ENCODE measurements at places on chromosomes 1 and 21.

DNA sequence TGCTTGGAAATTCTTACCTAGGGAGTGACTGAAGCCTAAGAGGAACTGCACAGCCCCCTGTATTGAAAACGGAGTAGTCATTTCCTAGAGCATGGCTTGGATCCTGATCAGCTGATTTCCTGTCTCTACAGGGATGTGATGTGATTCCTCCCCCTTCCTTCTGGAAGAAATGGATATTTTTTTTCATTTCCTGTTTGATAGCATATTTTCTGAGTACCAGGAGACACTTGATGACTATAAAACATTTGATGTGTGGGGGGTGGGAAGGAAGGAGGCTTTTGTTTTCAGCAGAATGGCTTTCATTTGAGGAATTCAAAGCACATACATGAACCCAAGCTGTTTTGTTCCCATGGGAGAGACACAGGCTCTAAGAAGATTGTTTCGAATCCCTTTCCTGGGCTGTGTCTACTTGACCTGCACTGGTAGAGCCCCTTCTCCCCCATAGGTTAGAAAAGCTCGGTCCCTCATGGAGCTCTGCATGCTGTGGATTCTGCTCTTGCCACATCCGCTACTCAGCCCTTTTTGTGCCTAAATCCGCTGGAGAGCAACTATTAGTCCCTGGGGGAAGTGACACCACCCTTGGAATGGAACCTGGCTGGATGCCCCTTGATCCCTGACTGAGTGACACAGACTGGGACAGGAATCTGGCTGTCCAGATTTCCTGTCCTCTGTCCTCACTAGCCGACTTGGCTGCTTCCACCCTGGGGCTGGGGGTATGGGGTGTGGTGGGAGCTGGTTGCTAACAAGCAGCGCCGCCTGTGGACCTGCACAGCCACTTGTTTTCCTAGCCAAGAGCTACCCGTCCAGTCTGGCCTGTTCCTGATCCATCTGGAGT is 71.8 kb upstream of the MACF1 start:
- no peak for DNase-seq

GRCh38 chr1:206006946-206007345 is 3.8 kb upstream of the RAB7B start:
- no peak for DNase-seq

- no peak for DNase-seq
These were observed 510.3 kb downstream of the SMYD3 start for GRCh38 chr1:245996811-245997210.

DNA sequence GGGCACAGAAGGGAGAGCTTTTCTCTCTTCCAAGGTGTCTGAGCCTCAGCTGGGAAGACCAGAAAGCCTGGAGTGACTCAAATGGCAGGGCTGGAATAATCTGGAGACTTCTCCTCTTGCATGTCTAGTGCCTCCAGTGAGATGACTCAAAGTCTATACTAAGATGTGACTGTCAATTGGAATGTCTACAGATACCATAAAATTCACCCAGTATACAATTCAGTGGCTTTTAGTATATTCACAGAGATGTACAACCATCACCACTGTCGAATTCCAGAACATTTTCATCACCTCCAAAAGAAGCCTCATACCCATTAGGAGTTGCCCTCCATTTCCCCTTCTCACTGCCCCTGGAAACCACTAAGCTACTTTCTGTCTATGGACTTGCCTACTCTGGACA is 47.9 kb upstream of the CNN3 start:
- no peak for DNase-seq

DNA sequence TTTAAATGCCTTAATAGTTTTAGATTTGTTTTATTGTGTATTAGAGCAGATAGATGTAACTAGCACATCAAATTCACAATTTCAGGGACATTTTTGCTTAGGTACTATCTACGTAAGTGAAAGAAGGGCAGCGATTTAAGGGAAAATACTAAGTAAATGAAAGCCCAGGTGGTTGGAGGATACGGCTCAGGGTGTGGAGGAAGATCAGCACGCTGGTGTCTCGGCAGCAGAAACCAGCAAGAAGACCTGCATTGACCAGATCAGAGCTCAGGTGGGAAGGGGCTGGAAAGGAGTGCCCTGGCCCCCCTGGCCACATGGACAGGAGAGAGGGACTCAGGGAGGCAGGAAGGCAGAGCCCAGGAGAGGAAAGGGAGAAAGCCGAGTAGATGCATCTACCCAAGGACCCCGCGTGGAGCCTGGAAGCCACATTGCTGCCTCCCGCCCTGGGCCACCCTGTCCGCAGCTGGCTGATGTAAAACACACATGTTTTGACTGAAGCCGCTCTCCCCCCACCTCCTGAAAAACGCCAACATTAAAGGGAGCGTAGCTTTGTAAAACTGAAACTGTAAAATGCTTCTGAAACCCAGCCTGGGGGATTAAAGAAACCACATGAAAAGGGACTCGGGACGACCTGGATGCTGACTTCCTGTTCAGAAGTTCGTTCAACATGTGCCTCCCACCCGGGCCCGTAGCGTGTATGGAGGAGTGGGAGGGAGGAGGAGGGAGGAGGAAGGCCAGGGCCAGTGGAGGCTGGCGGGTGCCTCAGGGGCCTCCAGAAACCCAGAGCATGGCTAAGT is 72.6 kb upstream of the TARDBP start:
- no peak for DNase-seq

DNA sequence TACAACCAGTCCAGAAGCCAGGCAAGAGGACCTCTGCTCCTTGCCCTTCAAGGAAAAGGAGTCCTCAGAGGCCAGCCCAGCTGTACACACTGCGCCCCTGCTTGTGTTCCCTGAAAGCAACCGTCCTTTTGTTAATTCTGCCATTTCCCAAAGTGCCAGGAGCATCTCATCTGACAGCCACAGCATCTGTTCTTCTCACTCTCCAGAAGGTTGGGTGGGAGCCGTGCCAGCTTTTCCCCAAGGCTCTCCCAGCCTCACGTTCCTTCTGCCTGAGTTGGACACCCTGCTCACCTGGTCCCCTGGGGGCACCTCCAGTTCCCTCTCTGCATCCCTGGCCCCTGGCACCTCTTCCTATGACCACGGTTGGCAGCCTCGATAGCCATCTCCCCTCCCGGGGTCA is 10.5 kb upstream of the CNTN2 start:
- no peak for DNase-seq
